ENCODE measurements at places on chromosomes 1 and 21.

GRCh38 chr1:182381962-182382819 lies 9.4 kb downstream of the GLUL start:
- no peak for DNase-seq

DNA sequence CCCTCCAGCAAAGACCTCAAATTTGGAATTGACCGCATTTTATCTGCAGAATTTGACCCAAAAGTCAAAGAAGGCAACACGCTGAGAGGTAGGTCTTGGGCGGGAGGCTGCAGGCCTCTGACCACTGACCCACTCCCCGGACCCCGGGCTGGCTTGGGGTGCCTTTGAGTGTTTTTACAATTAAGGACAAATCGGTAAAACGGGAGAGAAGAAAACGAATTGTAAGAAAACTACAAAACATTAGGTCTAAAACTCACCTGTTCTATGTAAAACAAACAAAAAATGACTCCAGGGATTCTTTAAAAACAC lies 1.1 kb downstream of the HLX start:
- no peak for DNase-seq

- DNase-seq = peak; percentile 88
Measured at GRCh38 chr1:40979241-40980067, at the start of gene CTPS1. CTPS1 (plus strand) TSS chr1:40979696; CDS start chr1:40983291, 3,595 bp downstream.

DNA sequence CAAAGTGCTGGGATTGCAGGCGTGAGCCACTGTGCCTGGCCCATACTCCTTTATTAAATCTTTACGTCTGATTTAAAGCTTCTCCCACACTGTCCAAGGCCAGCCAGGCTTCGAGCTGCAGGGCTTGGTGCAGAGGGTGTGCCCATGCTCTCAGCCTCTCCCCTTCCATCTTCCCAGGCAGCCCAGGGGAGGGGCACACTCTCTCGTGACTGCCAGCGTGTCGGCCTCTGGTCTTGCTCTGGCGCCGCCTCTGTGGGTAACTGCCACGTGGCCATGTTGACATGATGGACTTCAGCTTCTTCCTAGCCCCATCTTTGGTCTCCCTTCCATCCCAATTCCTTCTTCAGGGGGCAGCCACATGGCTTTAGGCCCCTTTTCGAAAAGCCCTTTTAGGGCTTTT lies 4.7 kb downstream of the GPR137B start:
- no peak for DNase-seq

All from stimulated activated CD4-positive, alpha-beta T cell treated with anti-CD3 and anti-CD28 coated beads, Interleukin-1b, Interleukin-23, amount 100 ng/mL, for 24 hours (primary cell).